ENCODE measurements at places on chromosomes 4 and X.
A peak's percentile ranks its signal among the peaks of the same experiment; 100 is the strongest.

- no peak for DNase-seq
Observed at GRCh38 chr4:81607950-81608349, 136.2 kb upstream of the RASGEF1B start.

DNA sequence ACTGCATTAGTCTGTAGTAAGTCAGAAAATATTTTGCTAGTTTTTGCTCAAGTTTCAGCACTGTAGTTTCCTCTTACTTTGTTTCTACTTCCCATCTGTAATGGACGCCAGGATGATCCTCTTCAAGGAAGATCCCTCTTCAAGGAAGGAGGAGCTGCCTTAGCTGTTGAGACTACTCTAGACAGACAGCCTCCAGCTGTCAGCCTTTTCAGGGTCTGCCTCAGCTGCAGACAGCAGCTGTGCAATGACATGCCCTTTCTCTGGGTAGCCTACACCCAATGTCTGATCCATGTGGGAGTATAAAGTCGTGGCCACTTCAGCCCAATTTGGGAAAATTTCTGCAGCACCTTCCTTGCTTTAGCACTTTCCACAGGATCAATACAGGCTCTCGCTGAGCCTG is 281.0 kb upstream of the MAOA start:
- DNase-seq = peak; percentile 65

DNA sequence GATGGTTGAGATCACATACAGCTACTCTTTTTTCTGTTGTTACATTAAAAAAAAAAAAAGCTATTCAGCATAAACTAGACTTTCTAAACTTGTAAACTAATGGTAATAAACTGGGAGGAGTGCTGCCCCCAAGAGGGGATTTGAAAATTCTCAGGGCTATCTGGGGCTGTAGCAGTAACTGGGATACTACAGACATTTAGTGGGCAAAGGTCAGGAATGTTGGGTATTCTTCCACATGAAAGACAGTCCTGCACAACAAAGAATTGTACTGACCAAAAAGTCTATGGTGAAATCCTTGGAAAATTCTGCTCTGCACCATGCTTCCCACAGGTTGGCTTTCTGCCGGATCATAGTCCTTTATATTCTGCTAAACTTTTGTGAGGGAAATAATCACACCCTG is 232.6 kb upstream of the BOD1L1 start:
- DNase-seq = no peak

DNA sequence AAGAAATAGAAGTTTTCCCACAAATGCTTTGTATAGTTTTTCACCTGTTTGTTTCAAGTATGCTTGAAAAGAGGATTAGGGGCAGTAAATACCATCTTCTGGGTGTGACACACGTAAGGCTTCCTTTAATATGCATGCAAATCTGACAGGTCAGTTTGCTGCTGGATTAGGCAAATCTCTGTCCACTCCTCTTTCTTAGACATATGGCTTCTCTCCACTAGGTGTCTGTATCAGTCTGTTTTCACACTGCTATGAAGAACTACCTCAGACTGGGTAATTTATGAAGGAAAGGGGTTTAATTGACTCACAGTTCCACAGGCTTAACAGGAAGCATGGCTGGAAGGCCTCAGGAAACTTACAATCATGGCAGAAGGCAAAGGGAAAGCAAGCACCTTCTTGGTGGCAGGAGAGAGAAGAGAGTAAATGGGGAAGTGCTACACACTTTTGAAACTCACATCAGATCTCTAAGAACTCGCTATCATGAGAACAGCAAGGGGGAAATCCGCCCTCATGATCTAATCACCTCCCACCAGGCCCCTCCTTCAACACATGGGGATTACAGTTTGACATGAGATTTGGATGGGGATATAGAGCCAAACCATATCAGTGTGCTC is 66.9 kb downstream of the TAB3 start:
- DNase-seq = peak; percentile 11

GRCh38 chr4:102007959-102008425 is 217.5 kb downstream of the BANK1 start:
- no peak for DNase-seq

GRCh38 chr4:151928112-151928511 is 167.3 kb upstream of the GATB start:
- DNase-seq = no peak

GRCh38 chr4:187128976-187129375 is 405.3 kb upstream of the FAT1 start:
- no peak for DNase-seq

DNA sequence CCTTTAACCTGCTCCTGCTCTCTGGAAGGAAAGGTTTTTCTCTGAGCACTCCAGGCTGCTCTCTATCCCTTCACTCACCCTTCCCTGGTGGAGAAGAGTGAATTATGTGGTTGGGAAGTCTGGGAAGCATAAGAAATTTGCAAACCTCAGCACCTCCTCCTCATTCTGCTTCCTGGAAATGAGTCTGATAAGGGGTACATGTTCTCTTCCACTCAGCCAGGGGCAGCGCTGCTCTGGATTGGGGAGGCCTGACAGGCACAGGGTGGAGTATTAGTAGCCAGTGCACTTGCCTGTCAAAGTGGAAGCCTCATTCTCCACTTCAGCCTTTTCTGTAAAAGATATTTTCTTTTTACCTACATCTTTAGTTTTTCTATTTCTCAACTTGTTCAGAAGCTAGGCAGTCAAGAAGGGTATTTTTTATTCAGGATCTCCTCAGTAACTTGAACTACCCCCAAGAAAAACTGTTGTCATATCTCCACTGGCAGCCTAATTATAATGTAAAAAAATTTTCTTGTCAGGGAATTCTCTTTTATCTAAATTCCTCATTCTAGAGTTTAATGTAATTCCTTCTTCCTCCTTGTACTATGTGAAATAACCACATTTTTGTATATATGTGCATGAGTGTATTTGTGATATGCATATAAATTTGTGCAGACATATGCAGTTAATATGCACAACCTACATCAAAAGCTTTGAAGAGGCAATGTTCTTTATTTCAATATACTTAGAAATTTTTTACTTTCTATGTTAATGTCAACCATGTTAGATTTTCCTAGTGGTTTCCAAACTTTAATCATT is 15.3 kb downstream of the ADAMTS3 start:
- no peak for DNase-seq

GRCh38 chrX:41332005-41332404 is 2.0 kb upstream of the DDX3X start:
- no peak for DNase-seq

- DNase-seq = no peak
Observed at GRCh38 chrX:71618303-71618721, at the start of gene CXCR3. CXCR3 (minus strand) TSS chrX:71618511; CDS start chrX:71618449, 62 bp downstream.

DNA sequence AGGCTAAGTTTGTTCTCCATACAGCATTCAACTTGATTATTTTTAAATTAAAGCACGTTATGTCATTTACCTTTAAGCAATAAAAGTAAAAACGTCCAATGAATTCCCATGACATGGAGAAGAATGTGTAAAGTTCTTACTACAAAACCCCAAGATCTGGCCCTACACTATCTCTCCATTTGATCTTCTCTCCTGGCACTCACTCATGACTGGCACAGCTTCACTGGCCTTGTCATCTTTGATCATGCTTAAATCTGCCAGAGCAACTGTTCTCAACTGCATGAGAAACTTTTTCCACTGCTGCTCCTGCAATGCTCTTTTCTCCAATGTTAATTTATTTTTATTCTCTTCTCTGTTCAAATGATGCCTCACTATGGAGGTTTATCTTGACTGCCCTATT is 1109.0 kb upstream of the IGFBP7 start:
- no peak for DNase-seq

GRCh38 chr4:9835430-9835829 is 54.0 kb downstream of the DRD5 start:
- no peak for DNase-seq

- no peak for DNase-seq
Observed at GRCh38 chr4:148831945-148832344, 389.7 kb upstream of the NR3C2 start.

DNA sequence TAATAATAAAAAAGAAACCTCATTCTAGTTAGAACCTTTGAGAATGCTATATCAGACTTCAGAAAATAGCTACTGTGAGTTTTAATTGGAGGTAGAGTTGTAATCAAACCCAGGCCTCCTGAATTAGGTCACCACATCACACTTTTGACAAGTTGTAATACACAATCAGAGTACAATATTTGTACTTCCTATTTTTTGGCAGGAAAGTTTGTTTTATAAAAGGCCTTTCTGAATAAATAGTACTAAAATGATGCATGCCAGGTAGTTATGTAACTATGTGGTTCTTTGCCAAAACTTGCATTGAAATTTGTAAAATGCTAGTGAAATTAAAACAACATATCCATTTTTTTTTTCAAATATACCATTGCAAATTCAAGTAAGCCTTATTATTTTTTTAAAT is 26.8 kb downstream of the ADH7 start:
- DNase-seq = no peak

- peak; percentile 5 for DNase-seq
Observed at GRCh38 chr4:172809319-172809718, 359.3 kb upstream of the GALNT7 start.

DNA sequence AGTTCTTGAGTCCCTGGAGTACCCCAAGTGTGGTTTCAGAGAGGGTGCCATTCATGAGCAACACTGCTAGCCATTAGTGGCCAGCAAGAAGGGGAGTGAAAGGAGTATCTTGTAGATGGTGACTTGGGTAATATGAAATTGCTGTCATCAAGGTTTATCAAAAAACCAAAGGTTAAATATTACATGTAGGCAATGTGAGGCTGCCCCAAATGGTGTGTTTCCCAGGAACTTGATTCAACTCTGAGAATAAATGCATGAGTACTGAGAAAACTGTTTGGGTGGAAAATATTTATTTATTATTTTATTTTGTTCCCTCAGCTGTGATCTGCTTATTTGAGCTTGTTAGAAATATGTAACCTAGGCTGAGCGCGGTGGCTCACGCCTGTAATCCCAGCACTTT is 55.7 kb downstream of the AFF1 start:
- DNase-seq = no peak

DNA sequence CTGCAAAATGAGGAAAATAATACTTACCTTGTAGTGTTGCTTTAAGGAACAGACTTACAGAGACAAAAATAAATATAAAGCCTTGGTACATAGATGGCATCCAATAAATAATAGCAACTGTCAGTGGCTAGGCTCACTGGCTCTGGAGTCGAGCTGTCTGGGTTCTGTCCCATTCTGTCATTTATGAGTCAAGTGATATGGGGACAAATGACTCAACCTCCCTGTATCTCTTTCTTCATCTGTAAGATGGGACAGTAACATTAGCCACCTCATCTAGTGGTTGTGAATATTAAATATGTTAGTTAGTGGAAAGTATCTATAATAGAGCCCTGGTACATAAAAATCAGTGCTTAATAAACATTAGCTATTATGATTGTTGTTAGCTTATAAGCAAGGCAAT is 16.7 kb upstream of the GATB start:
- DNase-seq = no peak

GRCh38 chr4:65623506-65623905 is 46.8 kb downstream of the EPHA5 start:
- no peak for DNase-seq

GRCh38 chr4:89805297-89805696 is 31.7 kb downstream of the SNCA start:
- DNase-seq = no peak

DNA sequence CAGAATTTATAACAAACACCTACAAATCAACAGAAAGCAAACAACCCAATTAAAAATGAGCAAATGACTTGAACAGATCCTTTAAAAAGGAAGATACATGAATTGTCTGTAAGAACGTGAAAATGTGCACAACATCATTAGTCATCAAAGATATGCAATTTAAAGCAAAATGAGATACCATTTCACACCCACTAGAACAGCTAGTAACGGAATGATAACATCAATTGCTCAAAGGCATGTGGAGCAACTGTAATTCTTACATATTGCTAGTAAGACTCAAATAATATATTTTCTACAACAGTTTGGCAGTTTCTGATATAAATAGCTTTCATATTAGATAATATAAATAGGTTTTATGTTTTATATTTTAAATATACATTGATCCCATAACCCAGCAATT is 82.5 kb downstream of the LCORL start:
- DNase-seq = no peak

- peak; percentile 1 for DNase-seq
Observed at GRCh38 chr4:31408121-31408520, 688.0 kb downstream of the PCDH7 start.

- DNase-seq = no peak
Observed at GRCh38 chr4:89275587-89275986, 32.0 kb downstream of the GPRIN3 start.

DNA sequence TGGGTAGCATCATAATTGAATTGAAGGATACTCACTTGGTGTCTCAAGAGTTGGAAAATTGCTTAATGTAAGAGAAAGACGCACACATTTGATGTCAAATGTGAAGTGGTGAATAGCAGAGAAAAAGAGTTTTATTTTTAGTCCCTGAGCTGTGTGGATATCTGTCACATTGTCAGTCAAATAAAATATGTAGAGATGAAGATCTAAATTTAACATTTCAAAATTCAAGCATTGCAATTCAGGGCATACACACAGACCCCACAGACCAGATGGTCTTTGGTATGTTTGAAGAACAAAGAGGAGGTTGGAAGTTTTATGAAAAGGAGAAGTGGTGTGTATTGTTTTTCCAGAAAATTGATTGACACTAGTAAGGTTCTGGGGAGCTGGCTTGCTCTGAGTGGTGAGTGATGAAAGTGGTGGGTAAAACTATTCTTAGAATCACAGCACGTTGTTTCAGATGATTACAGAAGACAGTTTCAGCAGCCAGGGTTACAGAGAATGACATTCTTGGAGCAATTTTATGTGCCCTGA is 44.9 kb upstream of the BBS12 start:
- no peak for DNase-seq

GRCh38 chrX:103407776-103408175 is 31.4 kb downstream of the BEX3 start:
- no peak for DNase-seq

GRCh38 chr4:143713955-143714625 is 13.6 kb upstream of the FREM3 start:
- DNase-seq = no peak

GRCh38 chr4:26127851-26128337 is 192.9 kb upstream of the RBPJ start:
- no peak for DNase-seq

DNA sequence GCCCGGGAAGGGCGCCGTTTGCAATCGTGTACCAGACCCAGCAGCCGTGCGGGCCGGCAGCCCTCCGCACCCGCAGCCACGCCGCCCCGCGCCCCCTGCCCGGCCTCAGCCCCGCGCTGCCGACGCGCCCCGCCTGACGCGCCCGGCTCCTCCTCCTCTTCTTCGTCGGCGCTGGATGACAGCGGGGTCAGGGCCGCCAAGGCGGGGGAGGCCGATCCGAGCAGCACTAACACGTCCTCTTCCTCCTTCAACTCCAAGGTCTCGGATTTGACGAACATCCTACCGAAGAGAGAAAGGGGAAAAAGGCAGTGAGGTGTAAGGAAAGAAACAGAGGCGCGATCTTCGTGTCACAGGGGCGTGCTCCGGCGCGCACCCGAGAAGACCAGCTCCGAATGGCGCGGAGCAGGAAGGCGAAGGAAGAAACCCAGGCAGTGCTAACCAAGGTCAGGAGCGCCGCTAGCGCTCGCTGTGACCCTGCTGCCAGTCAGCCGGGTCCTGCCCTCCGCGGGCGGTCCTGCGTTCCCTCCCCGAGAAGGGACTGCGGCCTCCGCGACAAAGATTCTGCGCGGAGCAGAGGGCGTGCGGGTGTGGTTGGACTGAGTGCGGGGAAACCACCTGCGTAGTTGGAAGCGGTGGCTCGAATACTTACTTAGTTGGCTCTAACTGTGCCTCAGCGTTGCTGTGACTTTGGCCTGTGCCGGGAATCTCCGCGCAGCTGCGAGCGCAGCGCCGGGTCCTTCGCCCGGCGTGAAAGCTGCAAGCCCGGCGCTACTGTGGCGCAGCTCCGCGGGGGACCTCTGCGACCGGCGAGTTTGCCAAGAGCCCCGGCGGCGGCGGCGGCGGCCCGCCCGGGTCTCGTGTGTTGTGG is 548 bp downstream of the NEUROG2 start:
- DNase-seq = no peak

GRCh38 chrX:19686876-19687275 is 171.6 kb upstream of the MAP3K15 start:
- no peak for DNase-seq

Measured in NCI-H524 (cell line).